ENCODE measurements at places on chromosomes 6 and 20.

DNA sequence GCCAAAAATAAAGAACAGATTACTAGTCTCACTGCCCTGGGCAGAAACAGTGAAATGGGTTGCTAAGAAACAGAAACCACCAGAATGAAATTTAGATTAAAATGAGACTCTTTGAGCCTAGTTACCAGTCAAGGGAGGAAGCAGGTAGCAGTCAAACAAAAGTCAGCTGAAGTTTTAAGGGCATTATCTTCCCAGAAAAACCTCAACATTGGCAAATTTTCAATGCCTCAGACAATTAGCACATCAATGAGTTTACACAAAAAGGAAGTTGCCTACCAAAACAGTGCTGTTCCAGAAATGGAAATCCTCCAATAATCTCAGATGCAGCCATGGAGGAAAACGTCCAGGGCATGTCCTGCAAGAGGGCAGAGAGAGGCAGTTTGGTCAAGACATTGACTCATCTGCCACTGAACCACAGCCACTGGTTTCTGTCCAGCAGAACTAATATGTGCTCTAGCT, 399.7 kb upstream of the ADGRB3 start:
- DNase-seq: no peak

DNA sequence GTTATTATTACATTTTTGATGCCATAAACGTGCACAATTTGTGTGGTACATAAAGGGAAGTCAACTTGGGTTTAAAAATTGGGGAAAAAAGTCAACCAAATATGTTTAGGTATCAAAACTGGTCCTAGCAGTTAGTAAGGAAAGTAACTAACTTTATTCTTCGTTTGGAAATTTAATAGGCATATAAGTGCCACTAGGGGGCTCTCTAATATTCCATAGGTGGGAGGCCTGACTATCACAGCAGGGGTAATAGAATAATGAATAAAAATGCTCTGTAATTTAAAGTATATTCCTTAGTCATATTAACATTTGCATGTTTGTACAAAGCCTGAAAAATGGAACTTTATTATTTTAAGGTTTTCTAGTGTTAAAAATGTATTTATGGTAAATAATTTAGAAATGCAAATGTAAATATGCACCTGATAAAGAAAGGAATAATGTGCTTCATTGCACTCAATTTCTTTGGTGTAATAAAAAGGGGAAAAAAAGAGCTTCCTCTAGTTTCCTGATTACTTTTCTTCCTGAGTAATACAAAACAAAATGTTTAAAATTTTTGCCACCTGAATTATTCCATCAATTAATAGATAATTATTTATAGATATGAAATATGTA, 125.7 kb upstream of the HDAC2 start:
- no peak for DNase-seq

DNA sequence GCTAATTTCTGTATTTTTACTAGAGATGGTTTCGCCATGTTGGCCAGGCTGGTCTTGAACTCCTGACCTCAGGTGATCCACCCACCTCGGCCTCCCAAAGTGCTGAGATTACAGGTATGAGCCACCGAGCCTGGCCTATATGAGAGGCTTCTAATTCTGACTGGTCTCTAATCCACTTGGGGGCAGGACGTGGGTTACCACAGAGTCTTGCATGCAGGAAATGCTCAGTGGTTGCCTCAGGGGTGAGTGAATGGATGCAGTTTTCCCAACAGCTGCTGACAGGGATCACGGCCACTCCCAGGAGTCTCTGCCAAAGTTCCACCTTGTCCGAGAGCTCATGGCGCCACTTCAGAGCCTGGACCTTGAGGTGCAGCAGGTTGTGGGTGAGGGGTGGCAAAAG, 6.4 kb upstream of the FANCE start:
- no peak for DNase-seq

DNA sequence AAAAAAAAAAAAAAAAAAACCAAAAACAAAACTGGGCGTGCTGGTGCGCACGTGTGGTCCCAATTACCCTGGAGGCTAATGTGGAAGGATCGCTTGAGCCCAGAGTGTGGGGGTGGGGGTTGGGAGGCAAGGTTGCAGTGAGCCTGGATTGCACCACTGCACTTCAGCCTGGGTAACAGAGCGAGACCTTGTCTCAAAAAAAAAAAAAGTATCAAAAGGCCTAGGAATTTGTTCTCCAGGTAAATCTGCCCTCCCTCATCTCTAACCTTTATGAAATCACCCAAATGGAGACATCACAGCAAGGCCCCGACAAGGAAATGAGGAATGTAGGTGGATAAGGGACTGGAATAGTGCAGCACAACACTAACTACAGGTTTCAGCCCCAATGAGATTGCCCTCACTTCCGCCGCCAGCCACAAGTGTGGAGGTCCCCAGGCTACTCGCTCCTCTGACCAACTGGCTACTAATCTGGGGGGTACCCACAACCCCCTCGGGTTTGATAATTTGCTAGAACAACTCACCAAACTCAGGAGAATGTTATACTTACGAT, 36.8 kb upstream of the DDR1 start:
- no peak for DNase-seq

DNA sequence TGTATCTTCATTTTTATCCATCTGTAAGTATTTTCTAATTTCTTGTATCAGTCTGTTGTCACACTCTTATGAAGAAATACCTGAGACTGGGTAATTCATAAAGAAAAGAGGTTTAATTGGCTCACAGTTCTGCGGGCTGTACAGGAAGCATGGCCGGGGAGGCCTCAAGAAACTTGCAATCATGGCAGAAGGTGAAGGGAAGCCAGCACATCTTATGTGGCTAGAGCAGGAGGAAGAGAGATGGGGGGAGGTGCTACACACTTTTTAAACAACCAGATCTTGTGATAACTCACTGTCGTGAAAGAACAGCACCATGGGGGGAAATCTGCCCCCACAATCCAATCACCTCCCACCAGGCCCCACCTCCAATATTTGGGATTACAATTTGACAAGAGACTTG, 10.9 kb upstream of the BCKDHB start:
- no peak for DNase-seq

- no peak for DNase-seq
These were observed 1148.3 kb downstream of the EPHA7 start for GRCh38 chr6:92271091-92271490.

DNA sequence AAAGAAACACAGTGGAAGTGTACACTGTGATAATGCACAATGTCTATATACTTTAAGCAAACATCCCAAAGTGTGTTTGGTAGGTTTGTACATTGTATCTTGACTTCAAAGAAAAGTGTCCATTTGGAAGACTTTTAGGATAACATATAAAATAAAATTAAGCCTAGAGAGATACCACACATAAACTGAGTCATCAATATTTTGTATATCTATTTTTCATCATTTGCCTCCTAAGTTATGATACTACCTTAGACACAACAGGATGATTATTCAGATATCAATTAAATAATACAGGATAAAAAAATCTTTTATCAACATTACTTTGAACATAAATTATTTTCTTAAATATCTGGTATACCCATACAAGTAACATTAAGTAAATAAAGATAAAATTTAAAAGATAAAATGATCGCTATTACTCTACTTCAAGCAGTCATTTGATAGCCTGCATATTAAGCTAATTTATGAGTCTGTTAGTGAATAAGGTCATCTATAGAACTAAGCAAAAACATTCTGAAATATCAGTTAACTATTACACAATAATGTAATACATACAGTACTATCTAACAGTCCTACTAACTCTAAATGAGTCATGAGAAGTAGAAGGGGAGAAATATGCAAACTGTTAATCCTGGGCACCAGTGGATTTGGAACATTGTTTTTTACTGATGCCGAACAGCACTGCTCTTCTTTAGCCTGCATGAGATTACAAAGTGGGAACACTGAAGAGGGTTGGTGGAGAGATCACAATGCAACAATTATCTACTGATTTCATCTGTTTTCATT, 158.4 kb upstream of the SIM1 start:
- no peak for DNase-seq

DNA sequence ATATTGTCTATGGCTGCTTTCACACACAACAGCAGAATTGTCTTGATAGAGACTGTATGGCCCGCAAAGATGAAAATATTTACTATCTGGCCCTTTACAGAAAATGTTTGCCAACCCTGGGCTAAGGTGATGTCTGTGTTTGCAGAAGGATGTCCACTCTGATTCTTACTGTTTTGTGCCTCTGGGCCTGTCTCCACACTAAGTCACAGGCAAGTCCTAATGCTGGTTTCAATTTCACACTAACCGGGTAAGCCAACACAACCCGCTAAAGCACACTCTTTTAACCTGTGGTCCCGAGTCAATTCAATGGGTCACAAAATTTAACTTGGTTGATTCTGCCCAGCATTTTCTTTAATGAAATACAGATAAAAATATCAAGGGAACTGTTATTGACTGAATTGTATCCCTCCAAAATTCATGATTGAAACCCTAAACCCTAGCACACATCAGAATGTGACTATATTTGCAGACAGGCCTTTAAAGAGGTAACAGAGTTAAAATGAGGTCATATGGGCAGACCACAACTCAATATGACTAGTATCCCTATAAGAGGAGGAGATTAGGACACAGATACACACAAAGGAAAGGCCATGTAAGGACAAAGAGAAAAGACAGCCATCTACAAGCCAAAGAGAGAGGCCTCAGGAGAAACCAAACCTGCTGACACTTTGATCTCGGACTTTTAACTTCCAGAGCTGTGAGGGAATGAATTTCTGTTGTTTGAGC, 78.4 kb downstream of the FYN start:
- DNase-seq: no peak

- DNase-seq: no peak
These were observed 7.6 kb downstream of the SPATS1 start for GRCh38 chr6:44349904-44350649.

DNA sequence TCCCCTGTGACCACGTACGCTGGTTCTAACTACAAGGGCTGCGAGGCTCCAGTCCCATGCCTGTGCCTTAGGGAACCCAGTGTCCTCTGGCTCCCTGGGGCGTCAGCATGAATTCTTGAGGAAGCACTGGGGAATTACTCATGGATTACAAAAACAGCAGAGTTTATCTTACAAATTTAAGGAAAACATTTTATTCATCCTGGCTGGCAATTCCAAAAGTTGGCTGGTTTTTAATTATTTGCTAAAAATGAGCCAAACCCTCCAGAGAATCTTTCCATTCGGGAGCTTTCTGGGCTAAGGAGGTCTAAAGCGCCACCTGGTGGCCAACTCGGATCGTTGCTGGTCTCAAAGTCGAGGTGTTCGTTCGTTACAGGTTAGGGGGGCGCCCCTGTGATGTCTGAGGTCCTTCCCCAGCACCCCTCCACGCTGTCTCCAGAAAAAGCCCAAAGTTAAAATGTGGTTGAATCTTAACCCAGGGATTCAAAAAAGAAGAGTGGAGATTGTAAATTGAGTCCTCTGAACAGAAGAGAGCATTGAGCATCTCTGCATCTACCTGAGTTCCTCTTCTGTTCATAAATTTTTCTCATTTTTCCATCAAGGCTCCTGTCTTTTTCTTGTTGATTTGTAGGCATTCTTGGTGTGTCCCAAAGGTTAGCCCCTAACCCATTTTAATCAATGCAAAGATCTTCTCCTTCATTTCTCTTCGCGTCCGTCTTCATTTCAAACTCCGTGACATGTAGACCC, 99.4 kb downstream of the BFSP1 start:
- DNase-seq: peak; percentile 8

- DNase-seq: no peak
These were observed 5.5 kb downstream of the ELMO2 start for GRCh38 chr20:46400828-46401477.

DNA sequence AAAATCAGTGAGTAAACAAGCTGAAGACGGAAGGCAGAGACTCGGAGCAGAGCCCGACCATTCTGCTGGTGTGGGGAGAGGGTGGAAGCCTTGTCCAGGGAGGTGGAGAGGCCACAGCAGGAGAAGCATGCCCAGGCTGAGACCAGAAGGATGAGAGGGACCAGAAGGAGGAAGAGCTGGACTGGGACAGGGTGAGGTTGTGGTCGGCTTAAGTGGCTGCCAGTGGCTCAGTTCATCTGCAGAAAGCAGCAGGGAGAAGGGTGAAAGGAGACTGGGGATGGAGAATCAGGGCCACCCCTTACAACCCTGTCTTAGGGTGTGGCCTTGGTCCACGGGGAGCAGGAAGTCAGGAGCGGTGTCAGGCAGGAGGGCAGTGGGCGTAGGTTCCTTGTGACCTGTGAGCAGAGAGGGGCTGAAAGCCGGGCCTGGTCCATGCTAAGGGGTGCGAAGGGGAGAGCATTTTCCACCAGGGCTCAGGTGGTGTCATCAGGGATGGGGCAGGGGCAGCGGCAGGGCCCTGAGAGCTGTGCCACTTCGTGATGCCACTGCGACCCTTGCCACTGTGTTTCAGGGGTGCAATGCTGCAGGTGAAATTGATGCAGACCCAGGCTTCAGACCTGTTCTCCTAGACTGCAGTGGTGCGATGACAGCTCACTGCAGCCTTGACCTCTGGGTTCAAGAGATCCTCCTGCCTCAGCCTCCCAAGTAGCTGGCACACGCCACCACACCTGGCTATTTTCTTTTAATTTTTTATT, 81.1 kb downstream of the TTLL2 start:
- DNase-seq: no peak

DNA sequence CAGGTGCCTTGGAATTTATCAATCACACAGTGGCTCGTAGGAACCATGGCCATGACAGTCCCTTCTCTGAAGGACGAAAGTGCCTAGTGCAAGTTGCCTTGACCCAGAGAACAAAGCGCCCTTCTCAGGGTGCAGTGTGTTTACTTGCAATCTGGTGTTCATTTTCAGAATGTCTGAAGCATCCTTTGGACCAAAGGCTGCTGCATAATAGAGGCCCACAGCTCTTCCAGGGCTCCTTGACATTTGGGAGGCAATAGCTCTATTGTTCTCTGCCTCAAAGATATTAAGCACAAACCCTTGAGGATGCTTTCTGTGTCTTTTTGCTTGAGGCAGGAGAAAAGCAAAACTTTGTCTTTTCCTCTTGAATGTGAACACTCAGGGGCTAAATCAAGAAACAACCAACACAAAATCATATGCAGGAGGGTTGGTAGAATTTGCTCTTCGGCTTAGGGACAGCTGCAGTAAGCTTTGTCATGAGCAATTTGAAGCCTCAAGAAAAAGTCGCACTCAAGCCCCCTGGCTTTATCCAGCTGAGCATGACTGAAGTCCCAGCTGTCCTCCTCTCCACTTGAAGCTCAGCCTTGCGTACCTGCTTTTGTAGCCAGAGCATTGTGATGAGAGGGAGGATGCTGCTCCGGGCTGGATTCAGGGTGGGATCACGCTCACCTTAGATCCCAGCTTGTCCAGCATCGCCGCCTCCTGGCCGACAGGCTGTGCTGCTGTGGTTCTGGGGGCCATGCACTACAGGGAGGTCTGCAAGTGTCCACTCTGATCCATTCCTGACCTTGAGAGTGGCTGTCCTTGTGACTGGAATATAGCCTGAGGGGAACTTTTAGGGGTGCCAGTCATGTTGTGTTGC, 495.4 kb downstream of the CDH26 start:
- DNase-seq: no peak

GRCh38 chr6:115708850-115709249, 351.8 kb downstream of the FRK start:
- no peak for DNase-seq

- no peak for DNase-seq
These were observed 47.9 kb upstream of the FYN start for GRCh38 chr6:111921103-111921502.

GRCh38 chr6:30763618-30764489, 19.5 kb upstream of the IER3 start:
- no peak for DNase-seq

Measured in stimulated activated CD8-positive, alpha-beta memory T cell treated with anti-CD3 and anti-CD28 coated beads, Interleukin-7, amount 100 ng/mL, for 4 hours (primary cell).